ENCODE measurements at places on chromosomes 7 and 10.

GRCh38 chr7:16606704-16607103 is 38.9 kb downstream of the ANKMY2 start:
- no peak for DNase-seq

GRCh38 chr7:112484671-112485167 is 3.9 kb downstream of the LSMEM1 start:
- no peak for DNase-seq

DNA sequence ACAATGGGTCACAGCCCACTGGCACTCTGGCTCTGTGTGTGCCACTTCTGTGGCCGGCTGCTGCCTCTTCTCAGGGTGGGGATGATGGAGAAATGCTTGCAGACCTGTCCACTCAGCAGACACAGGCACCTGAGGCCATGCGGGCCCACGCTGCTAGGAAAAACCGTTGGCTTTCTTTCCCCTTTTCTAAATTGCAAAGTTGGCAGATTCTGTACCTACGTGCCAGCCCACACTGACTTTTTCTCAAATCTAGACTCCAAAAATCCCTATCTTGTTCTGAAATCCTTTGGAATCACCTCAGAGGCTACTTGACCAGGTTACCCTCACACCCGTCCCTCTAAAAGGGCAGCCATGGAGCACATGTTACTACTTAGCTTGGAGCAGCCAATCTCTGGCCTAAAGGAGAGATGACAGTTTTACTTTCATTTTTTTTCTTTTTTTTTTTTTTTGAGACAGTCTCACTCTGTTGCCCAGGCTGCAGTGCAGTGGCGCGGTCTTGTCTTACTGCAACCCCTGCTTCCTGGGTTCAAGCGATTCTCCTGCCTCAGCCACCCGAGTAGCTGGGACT is 99.4 kb downstream of the RNF216 start:
- no peak for DNase-seq

GRCh38 chr7:28155964-28156363 is 24.6 kb downstream of the JAZF1 start:
- DNase-seq, result no peak

GRCh38 chr10:121112136-121112535 is 261.0 kb downstream of the WDR11 start:
- no peak for DNase-seq

DNA sequence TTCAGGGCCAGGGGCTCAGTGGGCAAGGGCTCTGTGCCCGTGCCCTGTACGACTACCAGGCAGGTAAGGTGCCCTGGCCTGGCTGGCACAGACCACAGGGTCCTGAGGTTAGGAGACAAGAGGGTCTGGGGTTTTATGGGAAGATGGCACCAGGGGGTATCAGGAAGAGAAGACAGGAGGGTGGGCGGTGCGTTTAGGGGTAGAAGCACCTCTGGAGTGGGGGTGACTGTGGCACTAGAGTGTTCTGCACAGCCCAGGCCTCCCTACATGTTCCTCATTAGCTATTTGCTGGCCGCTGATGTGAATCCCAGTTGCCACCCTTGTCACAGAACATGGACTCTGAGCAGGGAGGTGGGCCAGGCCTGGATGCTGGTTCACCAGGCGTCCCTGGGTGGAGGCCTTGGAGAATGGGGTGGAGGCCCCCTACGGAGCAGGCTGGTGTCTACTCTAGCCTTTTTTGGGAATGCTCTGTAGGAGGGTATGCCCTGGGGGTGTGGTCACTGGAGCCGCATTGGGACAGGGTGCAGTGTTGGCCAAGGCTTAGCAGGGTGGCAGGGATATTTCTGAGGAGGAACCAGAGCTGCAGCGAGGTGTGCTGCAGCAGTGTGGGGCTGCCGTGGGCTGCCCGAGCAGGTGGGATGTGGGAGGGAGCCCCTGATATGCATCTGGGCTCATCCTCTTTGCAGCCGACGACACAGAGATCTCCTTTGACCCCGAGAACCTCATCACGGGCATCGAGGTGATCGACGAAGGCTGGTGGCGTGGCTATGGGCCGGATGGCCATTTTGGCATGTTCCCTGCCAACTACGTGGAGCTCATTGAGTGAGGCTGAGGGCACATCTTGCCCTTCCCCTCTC is 5.0 kb downstream of the PGAM2 start:
- DNase-seq, result no peak

GRCh38 chr7:140455743-140456142 is 23.6 kb downstream of the MKRN1 start:
- no peak for DNase-seq
